Uterus (tissue), 4 donors: ENCODE measurements at places on chromosomes 16 and 17. TPM values are rescaled to one million over a fixed set of nuclear protein-coding genes. Genes with fewer than 3 reads are reported as not detected.

GRCh38 chr17:76255801-76256429 is 9.2 kb upstream of the UBALD2 start:
- no peak overlapping the region for H3K4me3 ChIP-seq
- no peaks in the 10 kb centered on the region for H3K4me1 ChIP-seq
- H3K27ac ChIP-seq: no peak overlapping the region
- H3K36me3 ChIP-seq: no peaks in the 10 kb centered on the region
- DNase-seq: no peak

- no peaks in the 10 kb centered on the region for H3K27me3 ChIP-seq
- no peaks in the 10 kb centered on the region for H3K36me3 ChIP-seq
- no peak for DNase-seq
- no peak overlapping the region for H3K4me3 ChIP-seq
- no peak overlapping the region for H3K27ac ChIP-seq
Measured at GRCh38 chr17:82776454-82776853, 24.6 kb downstream of the TBCD start.

CYBC1 gene
- total RNA-seq: 32.4 TPM

KRTAP4-6 gene
- total RNA-seq: not detected

DNA sequence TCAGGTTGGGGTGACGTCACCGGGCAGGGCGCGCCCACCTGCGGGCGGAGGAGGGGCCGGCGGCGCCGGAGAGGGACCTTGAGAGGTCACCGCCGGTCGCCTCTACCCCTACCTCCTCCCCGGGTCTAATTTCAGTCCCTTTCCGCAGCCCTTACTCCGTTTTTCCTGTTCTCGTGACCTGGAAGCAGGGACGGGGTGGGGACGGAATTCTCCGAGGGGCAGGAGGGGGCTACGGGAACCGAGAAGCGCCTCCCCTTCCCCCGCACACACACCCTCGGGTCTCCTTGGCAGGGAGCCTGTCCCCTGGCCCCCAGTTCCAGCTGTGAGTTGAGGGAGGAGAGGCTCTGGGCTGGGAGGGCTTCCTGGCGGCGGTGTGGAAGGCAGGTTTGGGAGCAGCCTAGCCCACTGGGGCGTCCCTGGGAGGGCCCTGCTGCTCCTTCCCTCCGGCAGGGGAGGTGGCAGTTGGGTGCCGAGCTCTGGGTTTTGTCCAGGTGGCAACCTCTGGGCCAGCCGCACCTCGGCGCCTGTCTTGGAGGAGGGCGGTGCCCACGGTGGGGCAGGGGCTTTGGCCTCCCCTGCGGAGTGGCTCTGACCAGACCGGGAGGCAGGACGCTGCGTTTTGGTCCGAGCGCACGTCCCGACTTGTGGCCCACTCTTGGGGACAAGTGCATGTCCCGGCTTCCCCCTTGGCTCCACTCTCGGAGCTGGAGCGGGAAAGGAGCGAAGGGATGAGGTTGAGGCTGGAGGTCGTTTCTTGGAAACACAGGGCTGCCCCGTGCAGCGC is 773 bp downstream of the SYNGR3 start:
- no peak for DNase-seq
- no peak overlapping the region for H3K27ac ChIP-seq
- peaks cover 16% of the 10 kb centered on the region for H3K4me1 ChIP-seq

DNA sequence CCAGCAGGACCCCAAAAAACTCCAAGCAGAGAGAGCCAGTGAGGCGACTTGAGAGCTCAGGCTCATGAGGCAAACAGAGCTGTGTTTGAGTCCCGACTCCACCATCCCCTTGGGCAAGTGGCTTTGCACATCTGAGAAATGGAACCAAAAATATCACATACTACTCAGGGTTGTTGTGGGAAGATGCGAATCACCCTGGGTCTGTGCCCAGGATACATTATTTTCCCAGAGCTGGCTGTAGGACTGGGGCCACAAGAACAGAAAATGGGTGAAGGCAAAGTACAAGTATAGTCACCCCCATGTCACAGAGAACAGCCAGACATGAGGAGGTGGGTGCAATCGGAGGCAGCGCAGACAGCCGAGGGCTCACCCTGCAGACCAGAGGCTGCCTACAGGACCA is 127.3 kb downstream of the GAS7 start:
- DNase-seq: peak; percentile 14
- no peaks in the 10 kb centered on the region for H3K36me3 ChIP-seq
- no peaks in the 10 kb centered on the region for H3K27me3 ChIP-seq
- H3K4me1 ChIP-seq: peaks cover 6% of the 10 kb centered on the region
- no peak overlapping the region for H3K27ac ChIP-seq
- H3K4me3 ChIP-seq: no peak overlapping the region

SLC13A2 gene
- total RNA-seq: not detected

- H3K36me3 ChIP-seq: no peaks in the 10 kb centered on the region
- no peak overlapping the region for H3K4me3 ChIP-seq
- no peaks in the 10 kb centered on the region for H3K27me3 ChIP-seq
- H3K27ac ChIP-seq: no peak overlapping the region
Measured at GRCh38 chr16:48041981-48042421, 113.8 kb downstream of the ABCC12 start.

GRCh38 chr17:39626171-39627046 is at the start of gene PPP1R1B:
TSS of gene PPP1R1B (plus strand) at chr17:39626952. CDS start at chr17:39627393, 441 bp downstream.
- no peak for DNase-seq
- H3K4me3 ChIP-seq: no peak within 1 kb of the TSS
- peaks cover 13% of the 10 kb centered on the region for H3K4me1 ChIP-seq
- no peak within 1 kb of the TSS for H3K27ac ChIP-seq
- H3K36me3 ChIP-seq: no peaks in the 10 kb centered on the region

DNA sequence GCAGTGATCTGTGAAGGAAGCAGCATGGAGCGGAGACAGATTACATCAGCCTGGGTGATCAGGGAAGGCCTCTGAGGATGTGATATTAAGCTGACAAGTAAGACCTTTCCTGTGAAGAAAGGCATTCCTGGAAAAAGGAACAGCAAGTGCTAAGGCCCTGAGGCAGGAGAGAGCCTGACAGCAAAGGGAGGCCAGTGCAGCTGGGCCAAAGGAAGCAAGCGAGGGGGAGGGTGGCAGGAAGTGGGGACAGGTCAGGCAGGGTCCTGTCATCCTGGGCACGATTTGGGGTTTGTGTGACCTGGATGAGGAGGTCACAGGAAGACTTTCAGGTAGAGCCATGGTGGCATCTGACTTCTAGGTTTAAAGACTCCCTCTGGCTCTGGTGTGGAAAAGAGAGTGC is 12.3 kb downstream of the CPNE2 start:
- H3K27ac ChIP-seq: no peak overlapping the region
- no peaks in the 10 kb centered on the region for H3K4me1 ChIP-seq
- H3K4me3 ChIP-seq: no peak overlapping the region
- no peaks in the 10 kb centered on the region for H3K27me3 ChIP-seq
- H3K36me3 ChIP-seq: no peaks in the 10 kb centered on the region

CA7 gene
- total RNA-seq: not detected

GRCh38 chr17:59278406-59278805 is 53.0 kb upstream of the YPEL2 start:
- no peaks in the 10 kb centered on the region for H3K36me3 ChIP-seq
- no peaks in the 10 kb centered on the region for H3K4me1 ChIP-seq
- no peak overlapping the region for H3K27ac ChIP-seq
- H3K4me3 ChIP-seq: no peak overlapping the region
- H3K27me3 ChIP-seq: no peaks in the 10 kb centered on the region
- DNase-seq: no peak

DNA sequence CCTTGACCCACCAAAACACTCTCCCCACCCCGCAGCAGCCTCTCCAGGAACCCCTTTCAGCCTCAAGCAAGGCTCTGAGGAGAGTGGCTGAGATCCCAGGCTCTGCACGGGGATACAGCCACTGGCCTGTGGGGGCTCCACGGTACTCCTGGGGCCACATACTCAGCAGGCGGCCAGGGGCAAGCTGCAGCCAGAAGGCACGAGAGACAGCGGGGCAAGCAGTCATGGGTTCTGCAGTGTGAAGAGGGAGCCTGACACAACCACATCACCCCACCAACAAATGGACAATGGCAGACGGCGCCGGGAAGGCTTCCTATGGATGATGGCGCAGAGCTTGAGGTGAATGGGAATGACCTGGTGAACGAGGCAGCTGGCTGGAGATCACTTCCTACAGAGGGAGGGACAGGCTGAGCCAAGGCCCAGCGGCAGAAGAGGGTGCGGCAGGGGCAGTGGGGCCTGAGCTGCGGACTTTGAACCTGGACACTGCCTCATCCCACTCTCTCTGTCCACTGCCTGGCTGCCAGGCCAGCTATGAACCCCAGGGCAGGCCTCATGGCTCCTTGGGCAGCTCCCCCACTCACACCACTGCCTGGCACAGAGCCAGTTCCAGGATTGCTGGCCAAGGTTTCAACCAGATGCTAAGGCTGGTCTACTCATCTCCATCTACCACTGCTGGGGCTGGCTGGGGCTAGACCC is 10.8 kb upstream of the BCAR1 start:
- no peaks in the 10 kb centered on the region for H3K36me3 ChIP-seq
- DNase-seq: peak; percentile 69
- peaks cover 7% of the 10 kb centered on the region for H3K4me1 ChIP-seq
- no peak overlapping the region for H3K4me3 ChIP-seq
- peak overlapping the region; percentile 42 for H3K27ac ChIP-seq

GRCh38 chr16:57643910-57644309 is 15.5 kb downstream of the ADGRG1 start:
- H3K27ac ChIP-seq: no peak overlapping the region
- no peaks in the 10 kb centered on the region for H3K36me3 ChIP-seq
- no peak for DNase-seq
- no peaks in the 10 kb centered on the region for H3K4me1 ChIP-seq
- H3K4me3 ChIP-seq: no peak overlapping the region
- no peaks in the 10 kb centered on the region for H3K27me3 ChIP-seq

GRCh38 chr16:15703029-15703736 is 53.1 kb downstream of the NDE1 start:
- no peak overlapping the region for H3K4me3 ChIP-seq
- H3K27ac ChIP-seq: peak overlapping the region; percentile 75
- H3K4me1 ChIP-seq: no peaks in the 10 kb centered on the region
- H3K27me3 ChIP-seq: no peaks in the 10 kb centered on the region
- H3K36me3 ChIP-seq: no peaks in the 10 kb centered on the region

DNA sequence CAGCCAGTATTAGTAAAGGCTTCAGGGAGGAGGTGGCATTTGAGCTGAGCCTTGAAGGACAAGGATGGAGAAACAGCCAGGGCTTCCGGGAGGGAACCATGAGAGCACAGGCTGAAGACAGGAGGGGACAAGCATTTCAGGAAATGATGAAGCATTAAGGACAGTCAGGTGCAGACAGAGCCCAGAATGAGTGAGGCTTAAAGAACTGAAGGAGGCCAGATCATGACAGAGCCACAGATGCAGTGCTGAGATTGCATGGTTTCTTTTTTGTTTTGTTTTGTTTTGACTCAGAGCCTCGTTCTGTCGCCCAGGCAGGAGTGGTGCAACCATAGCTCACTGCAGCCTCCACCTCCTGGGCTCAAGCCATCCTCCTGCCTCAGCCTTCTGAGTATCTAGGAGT is 211.5 kb downstream of the SOX9 start:
- H3K36me3 ChIP-seq: no peaks in the 10 kb centered on the region
- no peaks in the 10 kb centered on the region for H3K27me3 ChIP-seq
- DNase-seq: no peak
- H3K27ac ChIP-seq: no peak overlapping the region

EPOP gene
- total RNA-seq: not detected

GRCh38 chr17:36118477-36119353 is 15.1 kb downstream of the CCL4 start:
- DNase-seq: no peak
- no peaks in the 10 kb centered on the region for H3K4me1 ChIP-seq
- H3K27ac ChIP-seq: no peak overlapping the region
- H3K36me3 ChIP-seq: no peaks in the 10 kb centered on the region

GRCh38 chr16:62225675-62226074 is 189.4 kb upstream of the CDH8 start:
- H3K4me3 ChIP-seq: no peak overlapping the region
- H3K27ac ChIP-seq: no peak overlapping the region
- no peak for DNase-seq
- no peaks in the 10 kb centered on the region for H3K27me3 ChIP-seq

- H3K4me3 ChIP-seq: no peak overlapping the region
- H3K27me3 ChIP-seq: no peaks in the 10 kb centered on the region
- H3K27ac ChIP-seq: peak overlapping the region; percentile 88
Measured at GRCh38 chr17:19273731-19274130, 36.6 kb downstream of the EPN2 start.
